ENCODE measurements at places on chromosomes 7 and 10.

GRCh38 chr7:105084581-105084980, 70.6 kb downstream of the KMT2E start:
- no peak for DNase-seq

- DNase-seq: peak; percentile 7
Measured at GRCh38 chr10:102065561-102066398, 631 bp downstream of the HPS6 start.

DNA sequence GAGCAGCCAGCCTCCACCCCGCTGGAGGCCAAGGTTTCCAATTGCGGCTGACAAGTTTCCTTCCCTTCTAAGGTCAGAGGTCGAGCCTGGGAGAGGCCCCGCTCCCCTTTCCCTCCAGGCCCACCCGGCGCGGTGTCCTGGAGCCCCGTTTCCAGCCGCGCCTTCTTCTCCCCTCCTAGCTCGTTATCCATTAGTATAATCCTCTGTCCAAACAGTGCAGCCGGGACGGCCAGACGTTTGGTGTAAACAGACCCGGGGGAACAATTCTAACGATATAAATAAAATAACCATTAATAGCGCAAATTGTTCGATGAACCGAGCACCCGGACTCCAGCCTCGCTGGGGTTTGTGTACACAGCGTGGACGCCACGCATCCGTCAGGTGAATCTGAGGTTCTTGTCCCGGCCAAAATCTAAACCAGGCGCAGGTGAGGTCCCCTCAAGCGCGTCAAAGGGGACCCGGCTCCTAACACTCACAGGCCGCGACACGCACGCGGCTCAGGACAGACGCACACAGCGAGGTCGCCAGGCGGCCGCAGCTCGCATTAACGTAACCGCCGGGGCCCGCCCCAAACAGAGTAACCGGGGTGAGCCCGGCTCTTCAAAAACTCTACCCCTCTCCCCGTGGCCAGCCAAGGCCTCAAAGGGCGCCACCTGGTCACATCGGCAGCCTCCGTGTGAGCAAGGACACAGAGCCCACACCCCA, 10.8 kb upstream of the NKX2-3 start:
- DNase-seq: no peak

GRCh38 chr10:121062115-121062514, 211.0 kb downstream of the WDR11 start:
- no peak for DNase-seq

- no peak for DNase-seq
Measured at GRCh38 chr10:22243321-22243720, 25.5 kb upstream of the EBLN1 start.

DNA sequence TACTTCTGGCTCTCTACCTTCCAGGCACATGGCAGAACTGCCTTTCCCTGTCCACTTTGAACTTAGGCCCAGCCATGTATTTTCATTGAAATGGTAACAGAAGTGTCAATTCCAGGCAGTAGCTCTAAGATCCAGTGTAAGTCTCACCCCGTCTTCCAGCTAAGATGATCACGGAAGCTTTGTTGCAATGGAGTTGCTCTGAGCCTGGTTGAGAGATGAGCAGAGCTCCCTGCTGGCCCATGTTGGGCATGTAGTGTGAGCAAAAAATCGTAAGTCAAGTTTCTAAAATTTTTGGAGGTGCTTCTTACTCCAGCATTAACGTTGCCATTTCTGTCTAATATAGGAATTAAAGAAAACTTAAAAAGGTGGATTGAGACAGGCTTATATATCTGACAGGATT, 274.4 kb downstream of the IPMK start:
- DNase-seq: no peak

Data from stimulated activated naive CD4-positive, alpha-beta T cell (primary cell).